ENCODE measurements at places on chromosomes 1 and 21.

DNA sequence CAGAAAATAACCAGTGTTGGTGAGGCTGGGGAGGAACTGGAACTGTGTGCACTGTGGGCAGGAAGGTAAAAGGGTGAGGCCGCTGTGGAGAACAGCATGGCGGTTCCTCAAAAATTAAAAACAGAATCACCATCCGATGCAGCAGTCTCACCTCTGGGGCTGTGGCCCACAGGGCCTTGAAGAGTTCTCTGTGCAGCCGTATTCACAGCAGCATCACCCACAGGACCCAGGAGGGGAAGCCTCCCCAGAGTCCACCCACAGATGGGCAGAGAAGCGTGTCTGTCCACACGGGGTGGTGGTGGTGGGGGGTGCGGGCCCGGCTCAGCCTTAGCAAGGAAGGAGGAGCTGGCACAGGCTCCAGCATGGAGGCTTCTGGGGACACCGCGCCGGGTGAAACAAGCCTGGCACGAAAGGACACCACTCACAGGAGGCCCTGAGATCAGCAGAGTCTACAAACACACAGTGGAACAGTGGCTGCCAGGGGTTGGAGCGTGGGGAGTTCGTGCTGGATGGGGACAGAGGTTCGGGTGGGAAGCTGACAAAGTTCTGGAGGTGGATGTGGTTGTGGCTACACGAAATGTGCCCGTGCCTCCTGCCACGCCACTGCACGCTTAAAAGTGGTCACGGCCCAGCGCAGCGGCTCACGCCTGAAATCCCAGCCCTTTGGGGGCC is 11.5 kb downstream of the MORN1 start:
- no peak for DNase-seq

DNA sequence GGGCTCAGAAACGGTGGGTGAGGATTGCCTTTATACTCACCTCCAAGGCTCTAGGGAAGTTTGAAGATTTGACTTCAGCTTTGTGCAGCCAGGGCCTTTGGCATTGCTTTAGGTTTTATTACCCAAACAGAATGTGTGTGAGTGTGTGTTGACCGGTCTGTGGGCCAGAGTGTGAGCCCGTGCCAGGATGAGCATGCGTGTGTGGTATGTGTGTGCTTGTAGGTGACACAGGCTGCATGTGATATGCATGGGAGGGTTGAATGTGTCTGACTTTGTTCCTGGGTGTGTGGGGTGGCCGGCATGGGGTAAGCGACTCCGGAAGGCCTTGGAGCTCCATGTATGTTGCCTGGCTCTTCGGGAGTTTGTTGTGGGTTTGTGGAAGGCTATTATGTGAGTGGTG is 160.5 kb downstream of the FOXD2 start:
- no peak for DNase-seq

GRCh38 chr1:3590951-3591865 is 20.1 kb downstream of the MEGF6 start:
- no peak for DNase-seq

DNA sequence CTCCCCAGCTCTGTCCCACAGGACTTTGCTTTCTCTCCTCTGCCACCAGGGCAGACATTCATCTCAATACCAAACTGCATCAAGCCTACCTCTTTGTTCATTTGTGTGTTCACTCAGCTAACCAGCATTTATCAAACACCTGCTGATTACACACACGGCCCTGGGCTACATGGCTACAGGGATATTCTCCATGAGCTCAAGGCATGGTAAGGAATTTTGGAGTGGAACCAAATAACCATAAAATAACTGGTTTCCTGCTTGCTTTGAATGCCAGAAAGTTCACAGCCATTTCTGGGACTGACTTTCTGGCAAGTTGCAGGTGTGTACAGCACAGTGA is 54.6 kb downstream of the LDLRAD2 start:
- DNase-seq, result no peak

- DNase-seq, result no peak
Measured at GRCh38 chr1:60213253-60213652, 139.7 kb upstream of the C1orf87 start.

GRCh38 chr1:227998374-227999055 is 8.3 kb upstream of the WNT3A start:
- DNase-seq, result no peak

DNA sequence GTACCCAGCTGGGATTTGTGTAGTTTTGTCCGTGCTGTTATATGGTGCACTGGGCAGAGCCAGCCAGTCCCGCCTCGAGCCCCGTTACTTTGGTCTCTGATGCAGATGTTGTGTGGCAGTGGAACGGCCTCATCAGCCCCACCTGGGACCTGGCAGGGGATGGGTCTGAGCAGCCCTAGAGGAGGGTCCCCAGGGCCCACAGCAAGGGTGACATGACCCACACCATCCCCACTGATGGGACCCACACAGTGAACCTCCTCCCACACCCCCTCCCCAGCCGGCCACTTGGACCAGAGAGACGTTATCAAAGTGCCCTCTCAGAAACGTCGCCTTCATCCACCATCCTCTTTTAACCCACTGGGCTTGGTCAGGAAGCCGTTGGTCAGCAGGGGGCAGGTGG is 42.0 kb upstream of the PCBP3 start:
- no peak for DNase-seq

GRCh38 chr1:233240371-233240770 is 55.2 kb downstream of the PCNX2 start:
- no peak for DNase-seq

DNA sequence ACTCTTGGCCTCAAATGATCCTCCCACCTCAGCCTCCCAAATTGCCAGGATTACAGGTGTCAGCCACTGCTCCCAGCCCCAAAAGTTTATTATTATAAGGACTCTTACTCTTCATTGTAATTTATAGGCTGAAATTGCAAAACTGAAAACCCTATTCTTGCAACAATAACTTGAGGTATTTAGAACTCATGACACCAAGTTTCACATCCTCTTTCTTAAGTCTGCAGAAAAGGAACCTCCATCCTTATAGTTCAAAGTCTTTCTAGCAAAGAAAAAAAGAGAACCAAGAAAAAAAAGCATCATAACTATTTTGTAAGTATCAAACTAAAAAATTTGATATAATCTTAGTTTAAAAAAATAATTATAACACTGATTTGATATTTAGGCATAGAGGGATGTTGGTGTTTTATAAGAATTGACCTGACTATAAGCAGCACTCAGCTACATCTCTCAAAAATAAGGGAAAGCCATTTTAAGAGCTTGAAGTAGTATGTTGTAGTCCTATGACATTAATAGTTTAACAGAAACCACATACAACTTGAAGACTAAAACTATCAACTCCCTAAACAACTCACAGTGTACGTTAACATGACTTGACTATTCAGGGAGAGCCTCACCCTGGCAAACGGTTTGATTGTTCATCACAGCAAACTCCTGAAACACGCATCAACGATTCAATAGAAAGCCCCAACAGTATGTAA is 122.4 kb downstream of the AKT3 start:
- DNase-seq, result no peak

- DNase-seq, result no peak
Measured at GRCh38 chr1:160544647-160545046, 21.6 kb upstream of the SLAMF6 start.

DNA sequence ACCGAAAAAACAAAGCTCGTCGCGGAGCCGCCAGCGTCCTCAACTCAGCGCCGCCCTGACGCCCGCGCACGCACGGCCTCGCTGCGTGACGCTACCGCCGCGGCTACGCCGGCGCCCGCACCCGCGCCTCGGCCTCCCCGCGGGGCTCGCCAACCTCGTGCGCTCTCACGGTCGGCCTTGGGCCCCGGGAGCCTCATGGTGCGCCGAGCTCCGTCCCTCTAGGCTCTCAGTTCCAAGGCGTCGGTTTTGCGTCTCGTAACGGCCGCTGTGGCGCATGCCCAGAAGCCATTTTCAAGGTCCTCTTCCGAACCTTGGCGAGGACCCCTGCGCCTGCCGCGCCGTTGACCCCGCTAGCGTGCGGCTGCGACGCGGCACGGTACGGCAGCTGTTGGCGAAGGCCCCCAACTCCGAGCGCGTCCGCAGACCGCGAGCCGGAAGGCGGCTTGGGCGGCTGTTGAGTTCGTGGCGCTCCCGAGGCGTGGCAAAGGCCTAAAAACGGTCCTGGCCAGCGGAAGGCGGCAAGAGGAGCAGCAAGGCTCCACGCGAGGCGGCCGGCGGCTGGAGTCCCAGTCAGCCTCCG is at the start of gene HENMT1:
HENMT1 (minus strand) TSS at position 64 of the 580 bp plus-strand sequence. CDS start 1,209 bp downstream, outside the sequence.
- DNase-seq, result no peak

GRCh38 chr1:23019863-23020625 is 776 bp downstream of the KDM1A start:
- DNase-seq, result no peak

DNA sequence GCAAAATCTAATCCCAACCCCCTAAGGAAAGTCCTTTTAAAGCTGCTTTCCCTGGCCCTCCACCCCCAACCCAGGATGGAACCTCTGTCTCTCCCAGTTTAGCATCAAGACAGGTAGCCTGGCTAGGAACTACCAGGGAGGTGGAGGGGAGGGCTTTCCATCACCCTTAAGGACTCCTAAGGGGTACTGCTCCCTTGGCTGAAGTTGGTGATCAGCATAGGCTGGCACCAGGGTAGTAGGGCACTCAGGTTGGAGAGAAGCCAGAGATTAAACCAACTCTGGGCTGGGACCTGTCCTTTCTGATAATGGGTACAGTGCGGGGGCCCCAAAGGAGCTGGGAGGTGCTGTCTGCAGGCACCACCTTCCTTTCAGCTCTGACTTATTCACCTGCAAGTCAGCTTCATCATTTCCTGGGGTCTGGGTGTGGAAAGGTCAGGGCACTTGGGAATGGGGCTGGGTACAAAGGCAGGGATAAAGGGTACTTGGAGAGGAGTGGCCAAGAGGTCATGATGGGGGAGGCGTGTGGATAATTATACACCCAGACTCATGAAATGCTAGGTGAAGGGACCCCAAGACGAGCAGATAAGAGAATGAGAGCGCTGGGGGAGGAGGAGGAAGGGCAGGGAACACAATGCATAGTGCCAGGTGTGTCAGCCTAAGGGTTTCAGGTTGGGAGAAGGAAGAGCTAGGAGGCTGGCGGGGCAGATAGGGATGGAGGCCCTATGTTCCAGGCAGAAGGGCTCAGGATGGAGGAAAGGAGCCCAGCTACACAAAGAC is 1.2 kb downstream of the ARHGEF2 start:
- no peak for DNase-seq

- DNase-seq, result no peak
Measured at GRCh38 chr1:226597616-226598454, 49.3 kb downstream of the STUM start.

DNA sequence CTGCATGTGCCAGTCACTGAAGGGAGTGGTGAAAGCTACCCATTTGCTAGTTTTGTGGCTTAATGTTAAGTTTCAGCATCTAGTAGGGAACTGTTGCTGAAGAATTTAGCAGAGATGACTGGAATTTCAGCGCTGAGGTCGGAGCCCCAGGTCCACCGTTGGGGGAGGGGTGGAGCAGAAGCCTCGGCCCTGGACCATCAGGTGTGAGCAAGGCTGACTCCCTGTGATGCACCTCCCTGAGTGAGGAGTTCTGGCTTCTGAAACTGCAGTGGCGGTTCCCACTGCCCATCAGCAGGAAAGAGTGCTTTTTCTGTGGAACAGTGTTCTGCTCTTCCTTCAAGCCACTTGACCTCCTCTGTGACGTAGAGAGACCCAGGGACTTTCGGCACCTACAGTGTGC is 1.3 kb downstream of the NOS1AP start:
- DNase-seq, result no peak

GRCh38 chr21:42479582-42479981 is 16.4 kb downstream of the RSPH1 start:
- no peak for DNase-seq

- DNase-seq, result no peak
Measured at GRCh38 chr1:159879977-159880376, 17.5 kb upstream of the VSIG8 start.

- DNase-seq, result no peak
Measured at GRCh38 chr1:25173809-25174340, 58.4 kb downstream of the SYF2 start.

DNA sequence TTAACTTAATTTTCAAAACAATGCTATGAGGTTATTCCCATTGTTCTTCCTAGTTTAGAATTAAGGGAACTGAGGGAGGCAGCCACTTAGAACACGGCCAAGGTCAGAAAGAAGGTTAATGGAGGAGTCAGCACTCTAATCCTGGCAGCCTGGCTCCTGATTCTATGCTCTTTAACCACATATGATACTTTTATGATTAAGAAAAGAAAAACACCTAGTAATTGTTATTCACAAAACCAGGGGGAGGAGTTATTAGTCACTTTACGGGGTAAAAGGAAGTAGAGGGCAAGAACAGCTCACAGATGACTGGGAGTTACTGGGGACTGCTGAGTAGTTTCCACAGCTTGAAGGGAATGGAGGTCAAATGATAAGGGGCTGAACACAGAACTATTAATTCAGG is 38.6 kb downstream of the GADD45A start:
- no peak for DNase-seq

DNA sequence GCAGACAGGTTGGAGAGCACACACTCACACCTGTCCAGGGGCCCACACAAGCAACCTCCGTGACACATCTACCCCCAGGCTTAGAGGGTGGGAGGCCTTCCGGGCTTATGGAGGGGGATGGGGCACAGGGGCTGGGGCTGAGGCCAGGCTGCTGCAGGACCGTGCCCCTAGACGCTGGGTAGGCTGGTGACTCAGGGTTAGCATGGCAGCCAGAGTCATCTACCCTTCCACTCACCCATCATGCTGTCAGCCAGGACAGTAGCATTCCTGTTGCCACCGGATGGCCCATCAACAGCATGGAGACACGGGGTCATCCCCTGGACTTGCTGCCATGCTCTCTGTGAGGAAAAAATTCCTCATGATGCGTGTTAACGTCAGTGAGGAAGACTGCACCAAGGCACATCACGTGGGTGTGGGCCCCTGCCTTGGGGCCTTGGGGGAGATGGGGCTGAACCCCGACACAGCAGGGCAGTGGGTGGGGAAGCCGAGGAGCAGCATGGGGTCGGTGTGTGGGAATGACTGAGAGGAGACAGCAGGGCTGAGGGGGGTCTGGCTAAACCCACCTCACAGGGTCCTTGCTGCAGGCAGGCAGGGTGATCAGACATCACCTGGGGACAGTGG is 52.8 kb downstream of the WNT9A start:
- no peak for DNase-seq

GRCh38 chr1:36151845-36152203 is 2.5 kb upstream of the TRAPPC3 start:
- no peak for DNase-seq

GRCh38 chr21:42081931-42082381 is 10.8 kb downstream of the UMODL1 start:
- no peak for DNase-seq

DNA sequence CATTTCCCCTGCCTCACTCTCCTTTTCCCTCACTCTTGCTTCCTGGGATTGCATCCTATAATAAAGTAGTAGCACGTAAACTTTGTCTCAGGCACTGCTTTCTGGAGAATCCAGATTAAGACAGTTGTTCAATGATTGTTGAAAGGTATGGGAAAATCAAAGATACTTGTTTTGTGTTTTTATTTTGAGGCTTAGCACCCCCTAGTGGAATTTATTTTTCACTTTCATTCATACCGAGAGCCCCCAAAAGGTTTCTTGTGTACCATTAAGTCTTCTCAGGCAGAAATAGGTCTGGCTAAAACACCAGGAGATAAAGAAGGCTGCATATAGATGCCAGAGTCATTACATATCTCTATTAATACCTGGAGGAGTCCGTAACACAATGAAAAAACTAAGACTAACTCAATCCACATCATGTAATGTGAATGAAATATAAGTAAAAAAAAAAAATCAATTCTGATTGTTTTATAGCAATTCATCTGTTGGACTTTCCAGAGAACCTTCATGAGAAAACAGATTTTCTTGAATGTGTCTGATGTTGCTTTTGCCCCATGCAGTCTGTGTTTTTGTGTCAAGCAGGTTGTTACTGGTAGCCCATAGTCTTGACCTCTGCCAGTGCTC is 103.5 kb downstream of the RPE65 start:
- no peak for DNase-seq

- DNase-seq, result no peak
Measured at GRCh38 chr1:175208773-175209492, 16.4 kb upstream of the KIAA0040 start.
